ENCODE measurements at places on chromosomes 2 and 18.

DNA sequence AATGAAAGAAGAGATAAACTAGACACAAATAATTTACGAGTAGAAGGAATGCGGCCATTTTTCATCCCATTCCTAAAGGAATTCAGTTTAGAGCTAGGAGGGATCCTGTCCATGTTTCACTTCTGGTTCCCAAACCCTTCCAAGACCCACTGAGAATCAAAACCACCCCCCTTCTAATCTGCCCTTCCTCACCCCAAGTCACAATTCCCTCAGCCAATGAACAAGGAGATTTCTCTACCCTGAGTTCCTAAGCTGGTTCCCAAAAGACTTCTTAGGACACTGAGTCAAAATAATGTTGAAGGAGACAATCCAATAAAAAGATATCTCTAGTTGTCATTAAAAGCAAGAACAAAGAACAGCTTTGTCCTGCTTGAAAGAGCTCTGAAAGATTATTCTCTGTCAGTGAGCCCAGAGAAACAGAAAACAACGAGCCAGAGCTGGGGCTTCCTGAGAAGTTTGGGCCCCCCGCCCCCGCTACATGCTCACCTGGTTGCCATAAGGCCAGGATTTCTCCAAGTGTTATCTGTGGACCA lies 45.7 kb downstream of the STK39 start:
- no peak for DNase-seq

DNA sequence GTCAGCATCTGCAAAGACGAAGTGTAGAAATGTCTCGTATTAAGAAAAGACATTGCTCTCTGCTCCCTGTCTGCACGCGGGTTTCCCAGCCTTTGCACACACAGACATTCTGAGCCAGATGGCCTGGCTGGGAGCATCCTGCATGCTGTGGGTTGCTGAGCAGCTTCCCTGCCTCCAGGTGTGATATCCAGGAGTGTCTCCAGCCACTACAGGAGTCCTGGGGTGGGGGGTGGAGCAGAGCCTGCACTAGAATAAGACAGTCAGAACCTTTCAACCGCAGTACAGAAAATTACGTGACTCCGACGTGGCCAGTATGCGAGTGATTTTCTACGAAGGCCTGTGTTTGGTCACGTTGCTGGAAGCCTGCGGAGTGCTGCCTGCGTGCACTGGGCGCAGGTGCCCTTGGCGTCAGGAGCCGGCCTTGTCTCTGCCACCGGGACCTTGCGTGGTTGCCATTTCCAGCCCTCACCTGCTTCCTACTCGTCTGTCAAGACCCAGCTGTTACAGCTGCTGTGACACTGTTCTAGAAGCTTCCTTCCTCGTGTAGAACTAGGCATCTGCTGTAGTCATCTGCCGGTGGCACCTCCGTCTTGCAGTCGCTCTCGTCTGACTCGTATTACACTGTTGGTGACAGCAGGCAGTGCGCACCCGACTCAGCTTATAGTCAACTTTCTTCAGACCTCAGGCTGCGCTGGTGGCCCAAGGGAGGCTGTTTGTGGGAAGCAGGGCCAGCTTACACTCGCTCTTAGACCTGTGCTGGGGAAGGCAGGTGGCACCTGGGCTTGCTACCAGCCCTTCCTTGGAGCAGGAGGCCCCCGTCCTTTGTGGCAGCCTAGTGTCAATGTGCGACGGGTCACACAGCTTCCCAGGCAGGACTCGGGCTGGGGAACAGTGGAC lies 11.2 kb downstream of the CTDP1 start:
- DNase-seq = no peak

DNA sequence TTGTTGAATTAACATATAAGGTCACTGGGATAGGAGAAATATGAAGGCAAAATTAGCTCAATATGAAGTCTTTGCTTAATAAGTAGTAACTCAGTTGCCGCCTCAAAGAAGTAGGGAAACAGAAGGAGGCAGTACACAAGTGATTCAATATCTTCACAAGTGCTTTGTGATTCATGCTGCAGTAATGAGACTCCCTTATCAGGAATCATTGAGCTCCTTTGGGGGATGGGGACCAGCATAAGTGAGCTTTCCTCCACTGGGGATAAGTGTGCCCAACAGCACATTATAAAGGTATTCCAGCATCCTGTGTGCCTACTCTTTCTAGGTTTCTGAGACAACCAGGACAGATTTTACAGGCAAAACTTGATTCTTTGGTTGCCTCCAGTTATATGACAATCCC lies 323.4 kb upstream of the UBE2E3 start:
- DNase-seq = no peak

DNA sequence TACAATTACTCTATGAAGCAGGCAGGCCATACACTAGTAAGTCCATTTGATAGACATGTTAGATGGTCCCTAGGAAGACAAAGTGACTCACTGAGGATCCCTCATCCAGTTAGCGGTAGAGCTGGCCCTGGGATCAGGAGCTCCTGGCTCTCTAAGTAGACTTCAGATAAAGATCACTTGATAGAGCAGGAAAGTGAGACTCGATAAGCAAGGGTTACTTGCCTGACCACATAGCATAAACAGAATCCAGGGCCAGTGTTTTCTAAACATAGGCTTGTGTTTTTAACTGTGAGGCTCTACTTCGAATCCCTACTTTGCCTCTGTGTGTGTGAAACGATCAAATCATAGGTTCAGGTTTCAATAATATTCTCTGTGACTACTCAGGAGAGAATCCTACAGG lies 355.2 kb upstream of the TRIB2 start:
- no peak for DNase-seq

- DNase-seq = no peak
These were observed 75.4 kb downstream of the STK25 start for GRCh38 chr2:241432824-241433448.
